ENCODE measurements at places on chromosomes 11 and 22.

DNA sequence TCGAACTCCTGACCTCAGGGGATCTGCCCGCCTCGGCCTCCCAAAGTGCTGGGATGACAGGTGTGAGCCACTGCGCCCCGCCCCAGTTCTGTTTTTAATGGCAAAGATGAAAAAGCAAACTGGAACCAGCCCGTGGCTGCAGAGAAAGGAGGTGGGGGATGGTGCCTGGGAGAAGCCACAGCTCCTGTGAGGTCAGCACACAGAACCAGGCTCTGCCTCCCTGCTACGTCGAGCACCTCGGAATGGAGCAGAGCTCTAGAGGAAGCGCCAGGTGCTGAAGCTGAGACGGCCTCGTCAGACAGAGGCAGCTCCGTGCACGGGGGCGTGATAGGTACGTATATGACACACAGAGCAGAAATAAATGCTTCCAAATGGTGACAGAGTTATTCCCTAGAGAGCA is 8.5 kb downstream of the DRD4 start:
- DNase-seq, result no peak

DNA sequence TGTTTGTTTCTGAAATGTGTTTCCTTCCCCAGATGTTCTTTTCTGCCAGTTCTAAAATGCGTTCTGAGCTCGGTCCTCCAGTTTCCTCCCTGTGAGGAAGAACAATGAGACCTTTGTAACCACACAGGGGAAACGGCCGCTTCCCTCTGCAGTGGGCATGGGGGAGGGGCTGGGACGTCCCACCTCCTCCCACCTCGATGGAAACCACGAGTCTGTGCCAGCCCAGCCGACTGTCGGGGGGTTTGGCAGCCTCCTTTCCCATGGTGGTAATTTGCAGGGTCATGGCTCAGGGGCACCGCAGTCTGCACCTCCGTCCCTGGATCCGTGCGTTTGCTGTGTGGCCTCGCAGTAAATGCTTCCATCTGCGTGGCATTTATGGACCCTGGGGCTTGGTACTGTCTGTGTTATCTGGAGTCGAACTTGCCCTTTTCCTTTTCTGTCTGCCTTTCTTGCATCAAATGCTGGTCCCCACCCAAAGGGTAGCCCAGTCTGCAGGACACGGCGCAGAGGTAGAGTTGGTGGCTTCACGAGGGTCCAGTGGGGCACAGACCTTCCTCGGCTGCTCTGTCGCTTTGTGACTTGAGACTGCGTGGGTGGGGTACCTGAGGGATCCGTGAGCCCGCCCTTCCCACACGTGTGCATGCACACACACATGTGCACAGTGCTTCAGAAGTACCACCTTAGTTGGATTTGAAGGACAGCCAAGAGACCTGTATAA is 16.1 kb downstream of the LRP5 start:
- peak; percentile 84 for DNase-seq

GRCh38 chr22:47019012-47019790 is 256.8 kb downstream of the TBC1D22A start:
- DNase-seq, result no peak

DNA sequence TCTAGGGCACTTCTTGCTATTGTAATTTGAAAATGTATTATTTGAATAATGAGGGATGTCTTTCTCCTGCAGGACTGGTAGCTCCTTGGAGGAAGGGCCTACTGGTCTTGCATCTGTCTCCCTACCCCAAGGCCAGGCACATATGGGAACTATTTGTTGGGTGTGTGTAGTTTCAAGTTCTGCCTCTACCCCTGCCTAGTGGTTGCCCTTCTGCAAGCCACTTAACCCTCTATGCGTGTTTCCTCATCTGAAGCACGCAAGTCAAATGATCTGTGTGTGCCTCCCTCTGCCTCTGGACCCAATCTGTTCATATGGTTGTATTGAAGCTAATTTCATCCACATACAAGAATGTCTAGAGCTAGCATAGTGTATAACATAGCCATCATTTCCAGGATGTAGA is 67.0 kb downstream of the WNT11 start:
- DNase-seq, result no peak

DNA sequence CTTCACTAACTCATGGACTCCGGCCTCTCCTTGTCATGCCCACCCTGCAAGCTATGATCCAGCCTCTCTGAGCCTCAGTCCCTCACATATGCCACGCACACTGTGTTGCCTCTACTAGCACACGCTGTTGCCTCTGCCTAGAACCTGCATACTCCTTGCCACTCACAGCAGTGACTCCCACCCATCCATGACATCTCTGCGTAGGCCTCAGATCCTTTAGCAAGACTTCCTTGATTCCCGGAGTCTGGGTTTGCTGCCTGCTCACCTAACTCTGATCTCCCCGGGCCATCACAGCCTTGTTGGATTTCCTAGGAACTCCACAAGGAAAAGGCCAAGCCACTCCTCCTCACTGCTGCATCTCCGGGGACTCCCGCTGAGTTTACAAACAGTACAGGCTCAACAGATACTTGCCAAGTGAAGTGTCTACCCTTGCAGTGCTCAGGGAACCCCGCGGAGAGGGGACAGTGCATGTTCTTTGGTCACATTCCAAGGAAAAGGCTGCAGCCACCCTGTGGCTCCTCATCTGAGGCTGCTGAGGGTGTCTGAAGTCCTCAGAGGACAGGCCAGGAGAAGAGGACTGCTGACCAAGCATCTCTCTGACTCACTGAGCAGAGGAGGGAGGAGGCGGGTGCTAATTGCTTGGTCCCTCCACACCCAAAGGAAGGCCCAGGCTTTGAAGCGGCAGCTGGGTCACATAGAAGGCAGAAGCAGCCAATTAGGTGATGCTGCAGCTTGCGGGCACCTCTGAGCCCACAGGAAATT is 42.4 kb upstream of the NAV2 start:
- no peak for DNase-seq

GRCh38 chr11:64396079-64396591 is 37.2 kb downstream of the RPS6KA4 start:
- peak; percentile 65 for DNase-seq

DNA sequence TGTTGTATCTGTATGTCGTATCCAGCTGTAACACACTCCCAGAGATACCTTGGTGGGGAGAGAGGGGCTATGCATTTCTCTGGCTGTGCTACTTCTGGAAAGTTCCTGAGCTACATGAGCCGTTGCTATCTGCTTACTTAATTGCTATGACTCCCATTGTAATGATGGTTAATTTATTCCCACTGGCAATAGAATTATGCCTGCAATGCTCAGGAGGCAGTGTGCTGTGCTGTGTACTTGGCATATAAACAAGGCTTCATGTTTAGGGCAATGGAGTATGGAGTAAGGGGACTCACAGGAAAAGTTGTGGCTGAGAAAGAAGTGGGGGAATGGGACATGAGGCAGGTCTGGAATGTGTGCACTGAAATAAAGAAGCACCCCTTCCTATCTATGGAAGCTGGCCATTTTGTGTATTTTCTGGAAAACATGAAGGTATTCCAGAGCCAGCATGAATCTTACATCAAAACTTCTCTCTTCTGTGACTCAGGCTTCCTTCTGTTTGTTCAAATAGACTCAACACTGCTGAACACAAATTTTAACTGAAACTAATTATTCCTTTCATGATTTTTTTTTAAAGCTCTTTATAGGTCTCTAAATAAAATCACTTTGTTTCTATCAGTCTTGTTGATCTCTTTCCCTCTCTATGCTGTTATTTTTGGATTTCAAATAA is 40.6 kb downstream of the CD44 start:
- DNase-seq, result no peak

DNA sequence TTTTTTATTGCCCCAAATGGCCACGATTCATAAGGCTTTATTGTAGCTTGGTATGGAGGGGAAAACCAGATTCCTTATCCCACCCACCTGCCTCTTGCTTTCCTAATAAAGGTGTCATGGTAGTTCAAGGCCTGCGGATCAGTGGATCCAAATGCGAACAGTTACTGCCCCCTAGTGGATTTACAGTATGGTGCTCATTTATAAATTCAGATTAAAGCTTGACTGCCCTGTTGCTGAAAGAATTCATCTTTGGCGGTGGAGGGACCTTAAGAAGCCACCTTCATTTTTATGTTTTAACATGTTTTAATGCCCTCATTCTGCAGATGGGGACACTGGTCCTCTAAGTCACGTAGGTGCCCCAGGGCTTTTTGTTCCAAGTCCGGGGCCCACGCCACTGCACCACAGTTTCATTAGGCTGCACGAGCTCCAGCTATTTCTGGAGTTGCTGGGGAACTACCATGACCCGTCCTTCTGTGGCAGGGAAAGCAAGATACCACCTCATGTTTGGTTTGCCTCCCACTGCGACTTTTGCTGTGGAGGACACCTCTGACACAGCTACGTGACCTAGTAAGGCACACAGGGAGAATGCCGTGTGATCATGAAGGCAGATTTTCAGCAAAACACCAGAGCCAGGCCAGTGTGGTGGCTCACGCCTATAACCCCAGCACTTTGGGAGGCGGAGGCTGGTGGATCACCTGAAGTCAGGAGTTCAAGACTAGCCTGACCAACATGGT is 15.6 kb upstream of the INCENP start:
- DNase-seq, result peak; percentile 52

- DNase-seq, result no peak
These were observed 117.6 kb downstream of the C11orf58 start for GRCh38 chr11:16856022-16856471.

GRCh38 chr22:30185129-30185528 is 61.4 kb downstream of the LIF start:
- DNase-seq, result no peak

DNA sequence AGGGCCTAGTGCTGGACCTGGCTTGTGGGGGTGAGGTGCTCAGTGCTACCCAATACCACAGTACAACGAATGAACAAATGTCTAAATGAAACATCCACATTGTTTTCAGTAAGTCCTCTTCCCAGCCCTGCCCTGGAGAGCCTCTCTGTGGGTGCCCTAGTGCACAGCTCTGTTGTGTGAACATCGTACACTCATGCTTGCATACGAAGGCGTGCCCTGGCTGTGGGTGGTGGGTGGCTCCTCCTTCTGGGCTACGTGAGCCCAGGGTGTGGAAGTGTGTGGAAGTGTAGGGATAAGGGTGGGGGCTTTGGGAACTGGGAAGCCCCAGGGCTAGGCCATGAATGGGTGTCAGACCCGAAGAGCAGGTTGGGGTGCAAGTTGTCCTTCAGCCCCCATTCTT is 592 bp upstream of the NLRX1 start:
- no peak for DNase-seq

DNA sequence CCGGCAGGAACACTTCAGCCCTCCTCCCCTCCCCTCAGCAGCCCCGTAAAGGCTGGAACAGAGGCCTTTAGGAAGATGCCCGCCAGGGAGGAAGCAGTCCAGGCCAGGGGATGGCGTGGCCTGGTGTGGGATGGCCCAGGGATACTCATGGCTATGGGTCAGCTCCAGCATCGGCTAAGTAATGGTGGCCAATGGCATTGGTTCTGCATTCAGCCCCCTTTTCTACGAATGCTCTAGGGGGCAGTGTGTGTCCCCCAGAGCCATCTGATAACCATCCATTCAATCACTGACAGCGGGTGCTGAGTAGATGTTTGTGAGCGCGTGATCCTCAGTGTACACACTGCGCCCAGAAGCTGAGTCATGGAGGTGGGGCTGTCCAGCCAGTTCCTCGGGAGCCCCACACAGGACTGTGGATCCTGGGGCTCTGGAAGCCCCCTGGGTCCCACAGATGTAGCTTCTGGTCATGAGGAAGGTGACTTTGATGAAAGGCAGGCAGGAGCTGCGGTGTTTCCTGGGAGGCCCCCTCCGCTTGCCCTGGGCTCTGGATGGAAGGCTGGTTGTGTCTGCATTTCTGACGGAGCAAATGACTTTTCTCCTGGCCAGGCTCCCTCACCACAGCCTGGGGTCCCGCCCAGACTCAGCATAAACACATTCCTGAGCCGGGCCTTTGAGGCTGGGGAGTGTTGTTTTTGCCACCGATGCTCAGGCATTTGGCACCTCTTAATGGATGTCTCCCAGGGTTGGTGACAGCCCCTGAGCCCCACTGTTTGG is 46.5 kb downstream of the FBLN1 start:
- no peak for DNase-seq

DNA sequence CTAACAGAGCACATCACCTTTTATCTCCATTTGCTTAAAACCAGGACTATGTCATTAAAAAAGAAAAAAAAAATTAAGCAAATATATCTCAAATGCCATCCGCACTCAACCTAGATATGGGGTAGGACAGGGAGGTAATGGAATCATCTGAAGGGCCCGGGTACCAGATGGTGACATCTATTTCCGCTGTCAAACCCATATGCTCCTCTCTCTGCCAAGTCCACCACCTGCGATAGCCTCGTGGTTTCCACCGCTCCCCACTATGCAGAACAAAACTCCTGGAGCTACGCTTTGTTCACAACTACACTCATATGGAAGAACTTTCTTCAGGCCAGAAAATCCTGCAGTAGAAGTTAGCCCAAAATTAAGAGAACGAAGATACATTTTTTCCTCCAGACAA is 31.4 kb downstream of the FEZ1 start:
- DNase-seq, result no peak

GRCh38 chr11:74044538-74044937 is 35.7 kb upstream of the UCP3 start:
- DNase-seq, result no peak

- no peak for DNase-seq
These were observed 3.9 kb upstream of the AMBRA1 start for GRCh38 chr11:46597609-46598219.

DNA sequence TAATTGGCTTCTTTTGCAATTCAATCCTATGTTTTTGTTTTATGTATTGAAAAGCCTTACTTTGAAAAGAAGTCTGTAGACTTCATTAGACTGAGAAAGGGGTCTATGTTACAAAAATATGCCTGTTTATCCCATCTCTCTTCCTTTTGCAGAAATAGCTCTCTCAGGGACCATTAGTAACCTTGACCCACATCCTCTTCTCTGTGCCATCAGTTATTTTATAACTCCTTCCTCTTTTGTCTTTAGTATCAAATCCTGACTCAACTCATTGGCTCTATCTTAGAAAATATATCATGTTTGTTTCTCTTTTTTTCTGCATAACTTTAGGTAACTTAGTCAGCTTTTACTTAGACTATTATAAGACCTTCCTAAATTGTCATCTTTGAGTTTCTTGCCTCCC is 20.3 kb downstream of the ZC3H12C start:
- DNase-seq, result no peak

GRCh38 chr11:88435415-88435814 is 97.9 kb upstream of the CTSC start:
- DNase-seq, result no peak

DNA sequence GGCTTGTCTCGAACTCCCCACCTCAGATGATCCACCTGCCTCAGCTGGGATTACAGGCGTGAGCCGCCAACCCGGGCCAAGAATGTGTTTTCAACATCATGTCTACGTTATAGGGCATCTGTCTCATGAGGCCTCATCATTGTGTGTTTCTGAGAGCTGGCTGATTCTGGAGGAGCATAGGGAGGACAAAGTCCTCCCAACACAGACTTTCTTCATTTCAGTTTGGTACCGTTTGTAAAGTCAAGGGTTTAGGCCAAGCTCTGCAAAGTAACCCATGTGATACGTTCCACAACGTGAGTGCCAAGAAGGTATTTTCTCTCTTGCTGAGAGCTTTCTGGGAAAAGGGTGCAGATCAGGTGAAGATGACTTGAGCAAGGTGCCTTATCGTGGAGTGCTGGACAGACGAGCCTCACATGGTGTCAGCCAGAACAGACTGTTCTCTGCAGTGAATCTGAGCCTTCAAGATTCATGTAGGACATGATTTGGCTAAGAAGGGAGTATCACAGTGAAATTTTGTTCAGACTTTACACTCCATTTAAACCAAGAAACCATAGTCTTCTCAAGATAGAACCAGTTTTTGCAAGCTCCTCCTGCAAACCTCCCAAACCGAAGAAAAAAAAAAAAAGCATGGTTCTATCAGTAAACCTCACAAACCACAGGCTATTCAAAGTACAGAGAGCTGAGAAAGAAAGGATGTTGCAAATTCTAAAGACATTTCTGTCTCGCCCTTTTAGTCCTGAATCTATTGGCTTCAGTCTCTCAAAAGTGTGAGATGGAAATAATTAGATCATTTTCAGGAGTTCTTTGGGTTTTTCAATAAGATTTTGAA is 71.7 kb downstream of the DBX1 start:
- DNase-seq, result no peak
